T-helper 1 cell (primary cell): ENCODE measurements at places on chromosomes 3 and 15.

DNA sequence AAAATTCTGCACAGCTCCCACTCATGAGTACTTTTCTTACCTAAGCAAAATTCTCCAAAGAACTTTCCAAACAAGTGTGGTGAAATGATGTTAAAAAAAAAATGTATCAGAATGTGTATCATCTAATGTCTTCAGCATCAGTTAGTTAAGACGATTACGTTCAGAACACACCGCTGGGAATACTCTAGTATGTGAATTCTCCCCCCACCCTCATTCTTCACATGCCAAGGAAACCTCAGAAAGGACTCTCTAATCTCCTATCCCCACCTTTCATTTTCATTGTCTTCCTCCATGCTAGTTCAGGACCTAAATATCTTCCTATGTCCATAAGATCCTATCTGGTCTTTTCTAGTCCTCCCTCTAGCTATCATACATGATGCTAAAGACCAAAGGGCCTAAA, 457.4 kb downstream of the SHQ1 start:
- DNase-seq, result no peak

DNA sequence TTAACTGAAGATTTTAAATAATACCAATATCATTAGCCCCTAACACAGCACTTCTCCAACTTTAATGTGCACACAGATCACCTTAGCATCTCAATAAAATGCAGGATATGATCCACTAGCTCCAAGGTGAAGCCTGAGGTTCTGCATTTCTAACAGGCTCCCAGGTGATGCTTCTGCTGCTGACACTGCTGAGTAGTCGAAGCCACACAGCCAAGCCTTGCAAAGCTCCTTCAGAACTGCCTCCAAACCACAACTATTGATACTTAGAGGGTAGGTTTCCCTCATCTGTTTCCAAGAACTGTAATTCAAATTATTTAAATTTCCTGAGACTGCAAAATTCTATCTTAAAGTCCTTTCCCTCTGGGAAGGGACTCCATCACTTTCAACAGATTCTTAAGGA, 3.9 kb downstream of the RIOX2 start:
- no peak for DNase-seq

DNA sequence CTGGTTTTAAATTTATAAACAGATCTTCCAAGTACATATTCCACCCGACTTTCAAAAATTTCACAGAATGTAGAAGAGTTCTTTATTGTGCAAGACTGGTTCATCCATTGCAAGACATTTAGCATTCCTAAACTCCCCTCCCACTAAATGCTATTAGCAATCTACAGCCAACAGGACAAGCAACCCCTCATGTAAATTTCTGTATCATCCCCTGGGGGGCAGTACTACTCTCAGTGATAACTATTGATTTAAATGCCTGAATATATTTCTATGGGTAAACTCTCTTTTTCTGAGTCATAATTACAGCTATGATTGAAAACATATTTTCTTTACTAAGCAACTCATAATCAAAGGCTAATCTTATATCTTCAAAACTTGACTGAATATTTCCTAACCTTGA, 10.7 kb upstream of the SLC15A2 start:
- no peak for DNase-seq

DNA sequence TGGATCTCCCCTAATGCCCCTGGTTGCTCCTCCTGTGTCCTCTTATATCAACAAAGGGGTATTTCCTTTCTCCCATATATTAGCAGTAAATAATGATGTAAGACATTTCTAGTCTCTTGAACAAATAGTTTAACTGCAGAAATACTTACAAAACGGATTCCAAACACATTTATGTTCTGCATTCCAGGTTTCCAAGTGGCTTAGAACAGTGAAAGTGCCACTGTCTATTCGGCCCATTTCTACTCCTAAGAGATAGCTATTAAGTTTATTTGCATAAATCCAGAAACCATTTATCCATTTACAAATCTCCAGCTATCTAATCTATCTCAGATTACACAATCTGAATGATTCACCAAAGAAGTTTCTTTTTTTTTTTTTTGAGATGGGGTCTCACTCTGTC, 55.8 kb upstream of the FRMD4B start:
- no peak for DNase-seq

- DNase-seq, result no peak
Observed at GRCh38 chr3:147661916-147662315, 252.8 kb downstream of the ZIC1 start.

GRCh38 chr3:45763303-45763675, 33.0 kb downstream of the SLC6A20 start:
- no peak for DNase-seq

- DNase-seq, result no peak
Observed at GRCh38 chr15:91895051-91895450, 41.5 kb downstream of the SLCO3A1 start.

- no peak for DNase-seq
Observed at GRCh38 chr15:65611888-65612615, 1.1 kb upstream of the INTS14 start.

DNA sequence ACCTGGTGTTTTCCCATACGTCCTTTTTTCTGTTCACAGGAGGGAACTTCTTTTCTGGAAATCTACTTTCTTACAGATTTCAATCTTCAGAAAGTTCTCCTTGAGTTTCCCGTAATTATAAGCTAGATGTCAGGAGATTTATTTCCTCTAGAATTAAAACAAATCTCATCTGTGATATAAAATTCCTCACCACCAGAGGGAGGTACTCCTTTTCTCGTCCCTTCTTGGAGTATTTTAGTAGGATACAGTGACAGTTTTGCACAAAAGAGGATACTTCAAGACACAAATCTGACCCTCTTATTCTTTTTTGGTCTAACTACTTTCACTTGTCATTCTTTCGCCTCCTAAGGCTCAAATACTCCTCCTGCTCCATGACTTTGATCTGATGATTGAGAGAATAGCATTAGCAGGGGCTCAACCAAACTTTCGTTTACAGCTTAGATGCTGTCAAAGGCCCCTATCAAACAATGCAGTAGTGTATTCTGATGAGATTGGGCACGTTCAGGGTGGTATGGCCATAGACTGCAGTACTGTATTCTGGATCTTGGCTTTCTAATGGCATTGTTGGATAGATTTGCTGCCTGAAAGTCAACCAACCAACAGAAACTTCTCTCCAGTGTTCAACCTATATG, 38.0 kb downstream of the TMEM41A start:
- no peak for DNase-seq

DNA sequence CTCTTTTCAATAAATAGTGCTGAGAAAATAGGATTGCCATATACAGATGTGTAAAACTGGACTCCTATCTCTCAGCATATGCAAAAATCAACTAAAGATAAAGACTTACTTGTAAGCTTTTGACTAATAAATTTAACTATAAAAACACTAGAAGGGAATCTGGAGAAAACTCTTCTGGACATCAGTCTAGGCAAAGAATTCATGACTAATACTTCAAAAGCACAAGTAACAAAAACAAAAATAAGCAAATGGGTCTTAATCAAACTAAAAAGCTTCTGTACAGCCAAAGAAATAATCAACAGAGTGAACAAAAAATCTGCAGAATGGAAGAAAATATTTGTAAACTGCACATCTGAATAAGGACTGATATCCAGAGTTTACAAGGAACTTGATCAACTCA, 1122.2 kb downstream of the TBL1XR1 start:
- no peak for DNase-seq
